AG09319 (cell line): ENCODE measurements at places on chromosomes 1 and 21.
A peak's percentile ranks its signal among the peaks of the same experiment; 100 is the strongest.

GRCh38 chr1:78141531-78142231 lies 95.9 kb downstream of the GIPC2 start:
- no peak for DNase-seq

DNA sequence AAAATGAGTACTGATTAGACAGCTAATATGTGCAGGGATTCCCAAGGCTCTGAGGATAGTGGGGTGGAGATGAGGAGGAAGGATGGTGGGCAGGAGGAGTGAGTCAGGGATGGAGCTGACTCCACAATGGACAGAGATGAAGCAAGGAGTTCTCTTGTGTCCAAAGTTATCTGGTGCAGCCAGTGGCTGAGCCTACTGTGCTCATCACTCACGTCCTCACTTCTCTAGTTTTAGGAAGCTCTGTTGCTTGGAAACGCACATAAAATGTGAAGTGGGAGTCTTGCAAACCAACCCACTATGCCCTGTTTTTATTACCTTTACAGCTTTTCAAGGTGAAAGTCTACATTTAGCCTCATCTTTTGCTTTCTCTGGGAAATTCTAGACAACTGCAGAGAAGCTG lies 36.5 kb upstream of the SAMD13 start:
- no peak for DNase-seq

DNA sequence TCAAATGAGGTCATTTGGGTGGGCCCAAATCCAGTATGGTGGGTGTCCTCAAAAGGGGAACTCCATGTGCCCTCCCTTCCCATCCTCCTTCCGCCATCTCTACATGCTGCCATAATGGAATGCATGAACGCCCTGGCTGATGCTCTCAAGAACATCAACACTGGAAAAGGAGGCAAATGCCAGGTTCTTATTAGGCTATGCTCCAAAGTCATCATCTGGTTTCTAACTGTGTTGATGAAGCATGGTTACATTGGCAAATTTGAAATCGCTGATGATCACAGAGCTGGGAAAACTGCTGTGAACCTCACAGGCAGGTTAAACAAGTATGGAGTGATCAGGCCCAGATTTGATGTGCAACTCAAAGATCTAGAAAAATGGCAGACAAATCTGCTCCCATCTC lies 16.6 kb upstream of the TRIM45 start:
- DNase-seq: no peak

DNA sequence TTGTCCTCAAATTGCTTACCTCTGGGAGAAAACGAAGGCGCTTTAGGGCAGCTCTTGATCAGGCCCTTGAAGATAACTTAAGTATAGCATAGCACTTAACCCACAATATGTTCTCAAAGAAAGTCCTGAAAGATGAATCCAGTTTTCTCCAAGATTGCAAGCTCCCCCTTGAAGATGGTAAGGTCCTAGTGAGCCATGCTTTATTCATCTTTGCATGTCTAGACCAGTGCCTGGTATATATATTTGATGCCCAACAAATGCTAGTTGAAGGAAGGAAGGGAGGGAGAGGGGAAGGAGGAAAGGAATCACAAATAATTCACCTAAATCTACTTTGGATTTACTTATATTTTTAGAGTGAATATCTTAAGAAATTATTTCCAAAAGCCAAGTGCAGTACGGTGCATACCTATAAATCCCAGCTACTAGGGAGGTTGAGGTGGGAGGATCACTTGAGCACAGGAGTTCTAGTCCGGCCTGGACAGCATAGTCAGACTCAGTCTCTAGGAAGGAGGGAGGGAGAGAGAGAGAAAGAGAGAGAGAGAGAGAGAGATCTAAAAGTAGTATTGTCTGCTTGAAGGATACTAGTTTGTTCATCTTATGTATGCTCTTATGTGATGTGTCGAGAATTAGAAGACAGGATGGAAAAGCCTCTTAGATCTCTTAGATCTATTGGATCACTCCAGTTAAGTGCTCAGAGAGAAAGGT lies 25.0 kb downstream of the PBX1 start:
- no peak for DNase-seq

GRCh38 chr1:43653339-43653738 lies 3.4 kb downstream of the KDM4A start:
- DNase-seq: no peak

DNA sequence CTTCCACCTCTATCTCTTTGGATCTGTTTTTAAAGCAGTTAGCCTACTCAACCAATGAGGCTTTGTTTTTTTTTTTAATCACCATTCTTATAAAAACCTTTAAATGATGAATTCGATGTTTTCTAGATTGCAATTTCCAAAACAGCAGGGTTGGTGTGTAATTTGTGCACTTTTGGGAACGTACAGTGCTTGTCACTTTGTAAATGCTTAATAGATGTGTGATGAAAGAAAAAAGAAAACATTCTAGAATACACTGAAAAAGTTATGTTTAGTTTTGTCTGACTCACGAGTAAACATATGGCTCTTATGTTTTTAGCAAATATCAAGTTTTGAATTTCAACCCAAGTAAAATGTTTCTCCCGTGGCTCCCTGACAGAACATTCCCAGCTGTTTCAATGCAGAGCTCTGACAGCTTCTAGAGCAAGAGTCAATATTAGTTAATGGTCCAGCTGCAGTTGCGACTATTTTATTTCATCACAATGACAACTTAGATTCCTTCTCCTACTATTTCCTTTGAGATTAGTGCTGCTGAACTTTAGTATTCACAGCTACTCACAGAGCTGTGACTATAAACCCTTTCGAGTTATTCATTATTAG lies 362.5 kb upstream of the ADAMTS5 start:
- DNase-seq: no peak

DNA sequence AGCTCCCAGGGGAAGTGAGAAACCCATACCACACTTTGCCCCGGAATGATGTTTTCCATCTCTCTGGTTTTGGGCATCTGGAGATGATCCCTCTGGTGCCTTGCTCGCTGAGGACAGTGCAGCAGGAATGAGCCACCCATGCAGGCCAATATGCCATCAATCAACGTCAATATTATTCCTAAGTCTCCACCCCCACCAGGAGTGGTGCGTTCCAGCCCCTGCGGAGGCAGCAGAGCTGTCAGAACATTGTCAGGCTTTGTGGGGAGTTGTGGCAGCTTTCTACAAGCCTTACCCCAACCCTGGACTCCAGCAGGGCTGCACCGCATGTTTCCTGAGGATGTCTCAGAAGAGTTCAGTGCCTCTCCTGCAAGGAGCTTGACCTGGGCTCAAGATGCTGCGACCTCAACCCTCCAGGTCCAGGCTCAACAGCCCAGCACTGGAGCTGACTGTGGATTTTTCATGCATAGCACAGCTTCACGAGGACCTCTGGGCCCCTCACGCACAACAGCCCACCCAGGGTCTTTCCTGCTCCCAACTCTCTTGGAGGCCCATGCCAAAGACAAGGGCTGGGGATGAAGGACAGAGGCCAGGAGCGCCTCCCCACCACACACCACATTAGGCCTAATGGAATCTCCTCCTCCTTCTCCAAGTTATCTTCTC lies 67.5 kb downstream of the PSMG1 start:
- DNase-seq: no peak

DNA sequence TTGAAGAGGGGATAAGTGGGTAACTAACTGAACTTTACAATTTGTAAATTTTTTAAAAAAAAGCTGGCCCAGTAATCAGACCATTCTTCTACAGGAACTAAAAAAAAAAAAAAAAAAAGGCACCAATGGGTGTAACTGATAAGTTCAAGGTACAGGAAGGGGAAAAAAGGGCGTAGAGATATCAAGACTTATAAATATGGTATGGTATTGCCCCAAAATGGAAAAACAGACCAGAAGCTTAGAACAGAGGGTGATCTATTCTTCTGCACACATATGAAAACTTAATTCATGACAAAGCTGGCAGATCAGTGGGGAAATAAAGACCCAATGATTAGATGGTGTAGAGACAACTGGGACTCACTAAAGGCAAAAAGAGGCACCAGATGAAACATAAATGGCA lies 58.9 kb downstream of the LHX4 start:
- DNase-seq: no peak

- DNase-seq: no peak
Measured at GRCh38 chr1:75542818-75543570, 67.9 kb downstream of the SLC44A5 start.

- DNase-seq: peak; percentile 60
Measured at GRCh38 chr1:109617291-109617801, 2.1 kb downstream of the GNAT2 start.

DNA sequence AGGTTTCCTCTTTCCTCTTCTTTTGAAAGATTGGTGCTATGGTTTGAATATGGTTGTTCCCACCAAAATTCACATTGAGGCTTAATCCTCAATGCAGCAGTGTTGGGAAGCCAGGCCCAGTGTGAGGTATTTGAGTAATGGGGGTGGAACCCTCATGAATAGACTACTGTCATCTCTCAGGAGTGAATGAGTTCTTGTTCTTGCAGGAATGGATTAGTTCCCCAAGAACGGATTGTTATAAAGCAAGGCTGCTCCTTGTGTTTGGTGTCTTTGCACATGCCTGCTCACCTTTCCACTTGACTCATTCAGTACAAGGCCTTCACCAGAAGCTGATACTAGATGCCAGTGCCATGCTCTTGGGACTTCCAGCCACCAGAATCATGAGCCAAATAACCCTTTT lies 223.2 kb downstream of the BACH1 start:
- no peak for DNase-seq

GRCh38 chr21:37008724-37009123 lies 2.2 kb downstream of the RIPPLY3 start:
- no peak for DNase-seq

DNA sequence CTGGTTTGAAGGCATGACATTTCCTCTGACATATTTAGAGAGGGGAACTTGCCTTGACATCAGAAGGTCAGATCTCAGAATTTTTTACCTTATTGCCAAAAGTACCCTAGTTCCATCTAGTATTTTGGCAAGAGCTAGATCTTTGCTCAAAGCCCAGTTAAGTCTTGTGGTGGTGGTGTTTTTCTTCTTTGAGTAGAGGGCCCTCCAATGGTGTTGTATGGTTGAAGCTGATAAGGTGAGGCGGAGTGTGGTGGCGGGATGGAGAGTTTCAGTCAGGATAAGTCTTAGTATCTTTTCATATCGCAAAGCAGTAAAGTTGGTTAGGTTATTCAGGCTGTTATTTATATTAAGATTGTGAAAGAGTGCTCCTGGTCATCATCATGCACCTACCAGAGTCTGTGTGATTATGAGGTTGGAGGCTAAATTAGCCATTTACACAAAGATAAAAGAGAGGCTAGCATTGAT lies 20.1 kb upstream of the MACF1 start:
- DNase-seq: no peak

- DNase-seq: no peak
Measured at GRCh38 chr1:101592845-101593244, 356.0 kb downstream of the S1PR1 start.

DNA sequence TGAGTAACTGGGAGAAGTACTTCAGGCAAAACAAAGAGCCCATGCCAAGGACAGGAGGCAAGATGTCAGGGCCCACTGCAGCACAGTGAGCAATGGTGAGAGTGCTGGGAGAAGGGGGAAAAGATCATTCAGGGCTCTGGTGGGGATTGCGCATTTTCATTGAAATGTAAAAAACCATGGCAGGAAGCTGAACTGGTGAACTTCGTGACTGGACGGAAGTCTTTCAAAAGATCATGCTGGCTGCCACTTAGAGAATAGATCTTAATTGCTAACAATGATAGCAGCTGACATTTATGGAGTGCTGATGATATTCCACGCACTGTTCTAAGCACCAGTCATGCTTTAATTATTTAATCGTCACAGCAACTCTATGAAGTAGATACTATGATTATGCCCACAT lies 107.0 kb downstream of the TGFBR3 start:
- no peak for DNase-seq

DNA sequence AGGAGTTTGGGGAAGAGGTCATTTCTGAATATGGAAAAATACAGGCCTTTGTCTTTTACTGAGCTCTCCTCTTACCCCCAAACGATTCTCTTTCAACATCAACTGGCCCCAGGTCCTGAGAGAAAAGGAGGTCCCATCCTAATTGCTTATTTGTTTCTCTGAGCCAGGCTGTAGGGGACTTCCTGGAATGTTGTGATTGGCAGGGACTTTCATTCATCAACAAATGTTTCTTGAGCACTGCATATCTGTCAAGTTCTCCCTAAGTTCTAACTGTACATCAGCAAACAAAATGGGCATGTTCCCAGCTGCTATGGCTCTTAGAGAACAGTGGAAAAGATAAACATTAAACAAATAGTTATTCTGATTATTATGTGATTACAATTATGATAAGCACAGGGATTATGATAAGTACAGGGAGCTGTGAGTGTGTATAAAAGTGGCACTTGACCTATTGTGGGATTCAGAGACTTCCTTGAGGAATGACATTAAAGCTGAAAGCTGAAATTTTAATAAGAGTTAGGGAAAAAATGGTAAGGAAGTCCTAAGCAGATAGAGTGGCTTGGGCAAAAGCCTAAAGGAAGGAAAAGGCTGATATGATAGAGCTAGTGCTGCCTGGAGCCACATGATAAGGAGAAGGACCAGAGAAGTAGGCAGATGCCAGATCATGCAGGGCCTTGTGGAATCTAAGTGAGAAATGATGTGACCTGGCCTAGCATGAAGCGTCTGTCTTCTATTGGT lies 11.6 kb downstream of the GPX7 start:
- no peak for DNase-seq

DNA sequence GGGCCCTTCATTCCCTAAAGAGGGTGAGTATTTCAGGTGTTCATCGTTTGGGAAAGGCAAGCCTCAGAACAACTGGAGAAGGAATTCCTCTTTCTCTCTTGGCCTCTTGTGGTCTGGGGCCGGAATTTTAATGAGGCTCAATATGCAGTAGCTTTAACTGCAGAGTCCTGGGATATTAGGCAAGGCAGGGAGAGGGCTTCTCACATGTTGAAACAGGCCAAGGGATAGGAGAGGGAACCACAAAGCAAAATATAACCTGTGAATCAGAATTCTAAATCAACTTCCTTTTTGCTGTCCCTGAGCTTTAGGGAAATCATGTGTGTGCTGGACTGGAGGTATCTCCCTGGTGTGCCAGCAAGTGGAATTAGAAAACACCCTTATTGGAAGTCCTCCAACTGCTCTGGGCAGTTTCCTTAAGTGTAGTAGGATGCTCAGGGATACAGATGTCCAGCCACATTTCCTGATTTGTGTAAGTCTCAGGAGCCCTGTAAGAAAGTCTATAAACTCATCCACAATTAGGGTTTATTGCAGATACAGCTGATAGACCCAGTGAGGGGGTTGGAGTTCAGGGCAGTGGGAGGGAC lies 215.8 kb upstream of the ZRANB2 start:
- no peak for DNase-seq

DNA sequence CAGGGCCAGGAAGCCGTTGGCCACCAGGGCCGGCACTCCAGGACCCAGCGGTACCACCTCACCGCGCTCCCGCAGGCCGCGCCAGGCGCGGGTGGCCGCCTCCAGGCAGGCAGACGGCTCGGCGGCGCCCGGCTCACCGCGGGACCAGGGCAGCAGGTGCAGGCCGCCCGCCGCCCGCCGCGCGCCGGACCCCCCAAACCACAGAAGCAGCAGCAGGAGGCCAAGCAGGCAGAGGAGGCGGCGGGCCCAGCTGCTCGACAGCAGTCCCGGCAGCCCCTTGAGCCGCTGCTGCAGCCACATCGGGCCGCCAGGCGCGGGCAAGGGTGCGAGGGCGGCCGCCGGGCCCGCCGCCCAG lies 312 bp downstream of the KIAA2013 start:
- DNase-seq: no peak
